ENCODE measurements at places on chromosomes 1 and 21. TPM values are rescaled to one million over a fixed set of nuclear protein-coding genes. Genes with fewer than 3 reads are reported as not detected.

ALG14 gene
- 9.0 TPM for polyA plus RNA-seq

HFM1 gene
- 1.5 TPM for polyA plus RNA-seq

KRTAP10-6 gene
- not detected for polyA plus RNA-seq

TMEM63A gene
- polyA plus RNA-seq = 105 TPM

DNA sequence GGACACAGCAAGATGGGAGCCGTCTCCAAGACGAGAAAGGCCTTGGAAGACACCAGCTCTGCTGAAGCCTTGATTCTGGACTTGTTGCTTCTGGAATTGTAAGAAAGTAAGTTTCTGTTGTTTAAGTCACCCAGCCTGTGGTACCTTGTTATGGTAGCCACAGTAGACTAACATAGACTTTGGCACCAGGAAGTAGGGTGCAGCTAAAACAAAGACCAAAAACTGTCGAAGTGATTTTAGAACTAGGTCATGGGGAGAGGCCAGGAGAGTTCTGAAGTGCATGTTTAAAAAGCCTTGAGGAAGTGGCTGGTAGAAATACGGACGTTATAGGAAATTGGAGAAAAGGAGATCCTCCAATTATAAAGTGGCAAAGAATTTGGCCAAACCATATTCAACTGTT lies 28.5 kb downstream of the ZNF496 start:
- no peak for DNase-seq

- no peak for DNase-seq
Observed at GRCh38 chr1:95018602-95019369, 54.0 kb downstream of the ALG14 start.

GRCh38 chr1:160739098-160739511 lies at the start of gene SLAMF7:
Gene SLAMF7, plus strand, starts transcription at chr1:160739247. Its CDS starts 55 bp downstream, at chr1:160739302.
- no peak for DNase-seq

GRCh38 chr1:39925721-39926342 lies 24.1 kb upstream of the MYCL start:
- no peak for DNase-seq

DNA sequence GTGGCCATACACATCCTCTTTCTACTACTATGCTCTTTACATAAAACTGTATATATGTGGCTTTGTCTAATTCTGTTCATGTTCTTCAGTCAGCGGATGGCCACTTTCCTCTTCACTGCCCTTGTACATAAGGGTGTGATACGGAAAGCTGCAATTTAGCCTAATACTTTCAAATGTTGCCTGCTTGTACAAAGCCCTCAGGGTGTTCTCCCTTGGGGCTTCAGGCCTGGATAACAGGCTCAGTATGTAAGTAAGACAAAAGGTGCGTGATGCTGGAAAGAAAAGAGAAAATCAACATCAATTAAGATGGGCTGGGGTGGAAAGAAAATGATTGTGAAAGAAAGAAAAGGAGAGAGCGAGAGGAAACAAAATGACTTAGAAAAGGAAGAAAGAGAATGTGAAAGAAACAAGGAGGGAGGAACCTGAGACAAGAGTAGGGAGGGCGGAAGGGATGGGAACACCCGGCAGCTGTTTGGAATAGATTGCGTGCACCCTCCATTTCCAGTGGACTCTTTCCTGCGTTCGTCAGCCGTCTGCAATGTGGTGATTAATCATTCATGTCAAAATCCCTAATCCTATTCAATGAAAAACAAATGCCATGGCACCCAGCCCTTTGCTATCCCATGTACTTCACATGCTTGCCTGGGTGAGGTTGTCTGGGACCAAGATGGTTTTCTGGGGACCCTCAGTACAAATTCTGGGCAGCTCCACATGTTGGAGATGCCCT lies 553.6 kb downstream of the NUF2 start:
- DNase-seq = no peak

DNA sequence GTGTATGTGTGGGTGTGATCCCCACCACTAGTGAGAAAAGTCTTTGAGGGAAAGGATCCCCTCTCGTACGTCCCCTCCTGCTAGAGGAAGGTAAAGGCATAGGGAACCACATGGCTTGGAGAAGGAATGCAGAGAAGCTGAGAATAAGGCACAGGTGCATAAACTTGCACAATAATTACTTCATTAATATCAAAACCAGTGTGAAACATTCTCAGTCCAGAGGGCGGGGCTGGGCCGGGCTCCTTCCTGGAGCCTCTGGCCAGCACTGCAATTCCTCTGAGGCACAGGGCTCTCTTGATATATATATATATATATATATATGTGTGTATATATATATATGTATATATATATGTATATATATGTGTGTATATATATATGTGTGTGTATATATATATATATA lies 162.6 kb downstream of the TSEN15 start:
- no peak for DNase-seq

- DNase-seq = no peak
Observed at GRCh38 chr1:213997038-213997771, 9.4 kb downstream of the PROX1 start.

DNA sequence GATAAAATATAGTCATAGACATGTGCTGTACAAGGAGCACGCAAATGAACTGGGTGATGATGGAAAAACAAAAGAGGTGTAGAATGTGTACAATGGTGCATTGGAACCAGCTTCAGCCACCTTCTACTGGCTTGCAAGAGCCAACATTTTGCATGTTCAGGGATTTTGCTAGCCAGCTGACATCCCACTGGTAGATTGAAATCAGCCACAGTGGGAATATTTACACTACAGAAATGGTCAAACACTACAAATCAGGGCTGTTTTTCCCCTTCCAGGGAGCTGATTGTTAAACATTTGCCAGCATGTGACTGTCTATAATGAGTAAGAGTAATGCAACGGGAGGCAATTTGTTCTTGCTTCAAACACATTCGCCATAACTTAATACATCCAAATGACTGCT lies 23.2 kb downstream of the PMVK start:
- no peak for DNase-seq

DNA sequence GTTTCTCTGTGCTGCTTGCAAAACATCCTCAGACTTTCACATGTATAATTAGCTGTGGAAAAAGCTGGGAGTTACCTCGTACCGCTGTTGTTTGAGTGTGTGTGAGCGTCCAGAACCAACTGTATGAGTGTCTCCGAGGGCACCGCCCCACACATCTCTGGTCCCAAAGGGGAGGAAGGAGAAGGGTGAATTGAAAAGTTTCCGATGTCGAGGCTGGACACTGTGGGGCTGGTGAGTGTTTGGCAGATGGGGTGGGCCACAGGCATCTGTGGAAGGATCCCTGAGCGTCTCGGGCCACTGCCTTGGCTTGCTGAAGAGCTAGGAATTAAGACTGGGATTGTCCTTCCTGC lies 1.2 kb downstream of the ATP2B4 start:
- no peak for DNase-seq

- DNase-seq = no peak
Observed at GRCh38 chr1:152397474-152397873, 16.6 kb downstream of the CRNN start.

DNA sequence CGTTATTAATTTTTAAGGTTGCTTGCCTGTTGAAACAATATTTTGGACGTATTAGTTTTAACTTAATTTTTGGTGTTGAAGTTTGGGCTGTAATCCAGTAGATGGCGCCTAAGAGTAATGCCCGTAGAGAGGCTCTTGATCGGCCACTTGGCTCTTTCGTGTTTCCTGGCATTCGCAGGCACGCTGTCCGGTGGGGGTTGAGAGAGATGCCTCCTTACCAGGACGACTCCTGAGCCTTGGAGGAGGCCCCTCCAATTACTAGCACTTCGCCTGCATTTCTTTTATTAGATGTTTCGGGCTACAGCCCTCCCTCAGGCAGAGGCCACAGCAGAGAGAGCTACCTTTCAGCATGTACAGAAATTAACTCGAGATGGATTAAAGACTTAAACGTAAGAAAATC lies 12.0 kb downstream of the OR2M4 start:
- DNase-seq = no peak

Measured in large intestine (tissue), 12 donors.